ENCODE measurements at places on chromosomes 13 and 19. TPM values are rescaled to one million over a fixed set of nuclear protein-coding genes. Genes with fewer than 3 reads are reported as not detected.

The DPRX gene
- total RNA-seq: not detected

The ITGBL1 gene
- total RNA-seq: not detected

The ABCA7 gene
- 144 TPM for total RNA-seq

The PTPRS gene
- total RNA-seq: 140 TPM

The ZNF154 gene
- total RNA-seq: 0.45 TPM

The PODNL1 gene
- total RNA-seq: not detected

The PPP5C gene
- 54.5 TPM for total RNA-seq

The C19orf67 gene
- total RNA-seq: not detected

The C19orf81 gene
- not detected for total RNA-seq

The SPART gene
- total RNA-seq: 20.3 TPM

The PRR20A gene
- not detected for total RNA-seq

The IFNL1 gene
- not detected for total RNA-seq

The FGF22 gene
- total RNA-seq: not detected

The CATSPERD gene
- total RNA-seq: not detected

The IRGC gene
- not detected for total RNA-seq

The SIGLEC10 gene
- total RNA-seq: 1.1 TPM

The CEACAM5 gene
- total RNA-seq: 0.72 TPM

The TINCR gene
- 0.18 TPM for total RNA-seq

The RNF225 gene
- total RNA-seq: not detected

The CYP4F8 gene
- not detected for total RNA-seq

The LILRB5 gene
- total RNA-seq: 40.8 TPM

The PROZ gene
- not detected for total RNA-seq

The RAB8A gene
- total RNA-seq: 49.4 TPM
